ENCODE measurements at places on chromosomes 16 and 17.

- no peak for DNase-seq
Observed at GRCh38 chr17:5809580-5810188, 225.4 kb upstream of the NLRP1 start.

DNA sequence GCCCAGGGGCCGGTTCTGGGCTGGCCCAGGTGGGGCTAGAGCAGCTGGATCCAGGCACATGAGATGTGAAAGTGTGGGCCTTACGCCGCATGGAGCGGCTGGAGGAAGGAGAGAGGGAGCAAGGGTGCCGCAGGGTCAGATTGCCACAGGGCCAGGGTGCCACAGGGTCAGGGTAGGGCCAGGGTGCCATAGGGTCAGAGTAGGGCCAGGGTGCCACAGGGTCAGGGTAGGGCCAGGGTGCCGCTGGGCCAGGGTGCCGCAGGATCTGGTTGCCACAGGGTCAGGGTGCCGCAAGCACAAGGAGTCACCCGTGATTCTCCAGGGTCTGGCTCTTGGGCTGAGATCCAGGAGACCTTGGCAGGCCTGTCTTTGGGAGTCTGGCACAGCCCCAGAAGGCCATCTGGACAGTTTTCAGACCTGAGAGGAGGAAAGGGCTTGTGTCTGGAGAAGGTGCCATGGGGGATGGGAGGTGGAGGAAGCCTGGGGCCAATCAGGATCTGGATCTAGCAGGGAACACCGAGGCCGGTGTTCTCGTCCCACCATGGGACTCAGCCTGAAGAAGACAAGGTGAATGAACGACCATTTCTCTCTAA, 13.1 kb upstream of the LASP1NB start:
- no peak for DNase-seq

DNA sequence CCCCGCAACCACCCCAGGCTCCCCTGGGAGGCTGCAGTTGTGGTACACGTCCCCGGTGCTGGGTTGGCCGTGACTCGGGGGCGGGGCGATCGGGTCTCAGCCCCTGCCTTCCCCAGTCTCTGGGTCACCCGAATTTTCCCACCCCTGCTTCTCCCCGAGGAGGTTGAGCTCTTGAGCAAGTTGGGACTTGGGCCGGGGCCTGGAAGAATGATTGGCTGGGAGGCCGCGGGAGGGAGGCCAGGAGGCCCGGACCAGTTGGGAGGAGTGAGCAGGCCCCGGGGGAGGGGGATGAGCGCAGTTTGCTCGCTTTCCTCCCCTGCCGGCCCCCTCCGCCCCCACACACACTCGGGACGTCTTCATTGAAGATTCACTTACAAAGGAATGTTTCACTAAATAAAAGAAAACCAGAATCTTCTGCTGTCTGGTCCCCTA, 4.5 kb upstream of the HEXIM1 start:
- DNase-seq: no peak

DNA sequence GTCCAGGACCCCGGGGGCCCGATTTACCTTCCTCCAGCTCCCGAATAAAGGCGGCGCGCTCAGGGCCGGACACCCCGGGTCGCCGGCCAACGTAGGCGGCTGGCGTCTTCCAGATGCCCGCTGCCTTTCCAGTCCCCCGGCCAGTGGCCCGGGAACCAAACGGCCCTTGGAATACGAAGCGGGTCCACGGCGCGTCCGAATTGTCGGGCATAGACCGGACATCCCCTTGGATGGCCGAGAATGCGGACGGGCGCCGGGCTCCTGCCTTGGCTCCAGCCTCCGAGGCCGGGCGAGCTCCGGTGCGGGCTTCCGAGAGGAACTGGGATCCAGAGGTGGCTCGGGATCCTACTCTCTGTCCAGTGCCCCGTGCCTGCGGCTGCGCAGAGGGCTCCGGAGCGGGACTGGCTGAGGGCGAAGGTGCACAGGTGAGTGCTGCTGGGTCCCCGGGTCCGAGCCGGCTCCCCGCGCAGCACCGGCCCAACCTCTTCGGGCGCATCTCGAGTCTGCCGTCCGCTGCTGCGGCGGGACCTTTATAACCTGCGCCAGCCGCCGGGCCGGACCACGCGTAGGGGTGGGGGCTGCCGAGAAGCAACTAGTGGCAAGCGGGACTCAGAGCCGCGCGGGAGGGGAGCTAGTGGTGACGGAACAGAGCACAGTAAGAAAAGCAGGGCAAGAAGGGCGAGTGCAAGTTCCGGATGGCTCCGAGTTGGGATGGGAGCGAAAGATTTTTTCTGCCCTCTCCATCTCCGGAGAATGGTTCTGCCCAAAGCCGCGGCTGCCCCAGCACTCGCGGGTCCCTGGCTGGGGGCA, at the start of gene HAP1:
Gene HAP1, minus strand, starts transcription at position 505 of the 810 bp plus-strand sequence. Its CDS starts 9 bp downstream, at position 496.
- DNase-seq: no peak

GRCh38 chr17:81295676-81296381, 722 bp upstream of the SLC38A10 start:
- DNase-seq: peak; percentile 36

GRCh38 chr17:20315311-20315710, 152.0 kb downstream of the LGALS9B start:
- no peak for DNase-seq

GRCh38 chr16:81625544-81626153, 153.4 kb upstream of the PLCG2 start:
- no peak for DNase-seq

DNA sequence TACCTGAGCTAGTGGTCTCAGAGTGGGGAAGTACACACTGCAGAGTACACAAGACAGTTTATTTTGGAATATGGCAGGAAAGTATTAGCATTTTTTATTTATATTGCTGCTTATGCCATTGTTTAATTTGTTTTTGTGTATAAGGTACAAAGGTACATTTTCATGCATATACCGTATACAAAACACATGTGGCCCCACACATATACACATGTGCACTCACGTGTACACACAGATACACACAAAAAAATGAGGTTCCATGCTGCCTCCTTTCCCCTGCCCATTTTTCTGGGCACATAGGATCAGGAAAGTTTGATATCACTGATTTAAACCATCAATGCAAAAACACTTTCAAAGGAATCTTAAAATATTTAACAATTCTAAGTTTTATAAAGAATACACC, 12.9 kb downstream of the IGSF6 start:
- DNase-seq: no peak

GRCh38 chr16:29009050-29009837, 24.4 kb downstream of the LAT start:
- DNase-seq: no peak

GRCh38 chr17:80034791-80035686, 633 bp downstream of the TBC1D16 start:
- DNase-seq: no peak

GRCh38 chr17:81208651-81209050, 14.1 kb downstream of the CEP131 start:
- DNase-seq: no peak

- DNase-seq: no peak
Observed at GRCh38 chr17:21376759-21377690, 868 bp downstream of the KCNJ12 start.

GRCh38 chr16:4370570-4371356, 885 bp upstream of the VASN start:
- peak; percentile 81 for DNase-seq

DNA sequence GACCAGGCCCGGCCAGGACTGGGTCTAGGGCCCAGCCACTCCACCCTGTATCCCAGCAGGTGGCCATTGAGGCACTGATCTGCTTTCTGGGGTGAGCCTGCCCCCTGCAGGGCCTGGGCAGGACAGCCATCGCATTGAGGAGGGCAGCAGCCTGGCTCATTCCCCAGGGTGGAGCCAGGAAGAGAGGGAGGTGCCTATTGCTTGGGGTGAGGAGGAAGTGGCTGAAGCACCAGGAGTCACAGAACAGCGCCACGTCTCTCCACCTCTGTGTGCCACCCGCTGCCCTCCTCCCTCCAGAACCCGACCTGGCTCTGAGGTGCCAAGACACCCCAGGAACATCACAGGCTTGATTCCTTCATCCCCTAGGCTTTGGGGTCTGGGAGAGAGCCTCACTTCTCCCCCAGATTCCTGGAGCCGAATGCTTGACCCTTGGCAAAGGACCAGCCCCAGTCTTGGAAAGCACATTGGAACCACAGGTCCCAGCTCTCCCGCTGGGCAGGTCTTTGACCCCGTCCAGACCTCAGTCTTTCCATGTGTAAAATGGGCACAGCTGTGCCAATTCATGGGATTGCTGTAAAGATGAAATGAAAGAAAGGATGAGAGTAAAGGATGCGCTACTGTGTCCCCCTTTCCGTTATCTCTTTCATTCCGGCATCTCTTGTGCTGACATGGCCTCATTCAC, 7.2 kb upstream of the KRT36 start:
- peak; percentile 51 for DNase-seq

GRCh38 chr16:15611610-15612009, 31.3 kb downstream of the MARF1 start:
- DNase-seq: no peak

DNA sequence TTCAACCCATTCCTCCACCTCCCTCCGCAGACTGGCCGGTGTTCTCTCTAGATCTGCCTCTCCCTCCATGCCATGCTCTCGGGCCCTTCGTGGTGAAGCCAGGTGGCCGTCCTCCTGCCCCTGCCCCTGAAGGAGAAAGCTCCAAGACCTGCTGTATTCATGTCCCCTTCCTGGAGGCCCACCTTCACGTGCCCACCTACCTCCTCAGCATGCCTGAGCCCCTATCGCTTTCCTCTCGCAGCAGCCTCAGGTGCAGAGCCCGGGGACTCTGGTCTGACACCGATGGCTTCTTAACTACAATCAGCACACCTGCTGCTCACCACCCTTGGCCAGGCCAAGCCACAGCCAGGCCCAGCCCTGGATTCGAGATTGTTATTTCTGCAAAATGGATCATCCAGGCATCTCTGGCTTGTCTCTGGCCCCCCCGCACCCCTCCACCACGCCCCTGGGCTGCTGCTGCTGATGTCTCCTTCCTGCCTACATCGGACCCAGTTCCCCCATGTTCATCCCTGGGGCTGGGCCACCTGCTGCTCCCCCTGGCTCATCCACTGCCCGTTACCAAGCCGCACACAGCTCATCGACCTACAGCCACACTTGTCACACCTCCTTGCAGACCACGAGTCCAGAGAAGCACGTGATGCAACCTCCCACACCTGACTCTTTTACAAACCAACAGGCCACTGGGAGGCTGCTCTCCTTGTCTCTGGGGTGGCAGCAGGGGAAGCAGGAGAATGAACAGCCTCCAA, 32.5 kb upstream of the TNFRSF13B start:
- no peak for DNase-seq

Measured in retinal pigment epithelial cell (primary cell).